ENCODE measurements at places on chromosomes 2 and 18. TPM values are rescaled to one million over a fixed set of nuclear protein-coding genes. Genes with fewer than 3 reads are reported as not detected.

The MCM6 gene
- total RNA-seq: 44.8 TPM

The MYO7B gene
- 0.13 TPM for total RNA-seq

The ONECUT2 gene
- total RNA-seq: 0.68 TPM

The UGT1A6 gene
- total RNA-seq: 1.5 TPM

The SERPINB10 gene
- not detected for total RNA-seq

The CPS1 gene
- 12.6 TPM for total RNA-seq

The IL1RN gene
- total RNA-seq: 0.54 TPM

The NDUFS1 gene
- 72.2 TPM for total RNA-seq

The UGT1A5 gene
- not detected for total RNA-seq

The C2orf66 gene
- total RNA-seq: not detected

The ABCG5 gene
- not detected for total RNA-seq

The MYOM1 gene
- 0.13 TPM for total RNA-seq

The IL36RN gene
- 0.12 TPM for total RNA-seq

The LIMS2 gene
- total RNA-seq: 6.2 TPM

The CD28 gene
- not detected for total RNA-seq

The RTP5 gene
- total RNA-seq: not detected

The SLC66A2 gene
- 18.1 TPM for total RNA-seq

The SERPINB7 gene
- 2.0 TPM for total RNA-seq

The SERPINB11 gene
- total RNA-seq: not detected

The METTL5 gene
- total RNA-seq: 86.9 TPM

The MTLN gene
- 122 TPM for total RNA-seq

The DHRS9 gene
- 3.9 TPM for total RNA-seq

Measured in A549 treated with dexamethasone at 1 μM for 4 hours (cell line).